Osteoblast (primary cell): ENCODE measurements at places on chromosomes 3 and 15. TPM values are rescaled to one million over a fixed set of nuclear protein-coding genes. Genes with fewer than 3 reads are reported as not detected.

GRCh38 chr3:147925272-147925671, 516.1 kb downstream of the ZIC1 start:
- DNase-seq: no peak

DNA sequence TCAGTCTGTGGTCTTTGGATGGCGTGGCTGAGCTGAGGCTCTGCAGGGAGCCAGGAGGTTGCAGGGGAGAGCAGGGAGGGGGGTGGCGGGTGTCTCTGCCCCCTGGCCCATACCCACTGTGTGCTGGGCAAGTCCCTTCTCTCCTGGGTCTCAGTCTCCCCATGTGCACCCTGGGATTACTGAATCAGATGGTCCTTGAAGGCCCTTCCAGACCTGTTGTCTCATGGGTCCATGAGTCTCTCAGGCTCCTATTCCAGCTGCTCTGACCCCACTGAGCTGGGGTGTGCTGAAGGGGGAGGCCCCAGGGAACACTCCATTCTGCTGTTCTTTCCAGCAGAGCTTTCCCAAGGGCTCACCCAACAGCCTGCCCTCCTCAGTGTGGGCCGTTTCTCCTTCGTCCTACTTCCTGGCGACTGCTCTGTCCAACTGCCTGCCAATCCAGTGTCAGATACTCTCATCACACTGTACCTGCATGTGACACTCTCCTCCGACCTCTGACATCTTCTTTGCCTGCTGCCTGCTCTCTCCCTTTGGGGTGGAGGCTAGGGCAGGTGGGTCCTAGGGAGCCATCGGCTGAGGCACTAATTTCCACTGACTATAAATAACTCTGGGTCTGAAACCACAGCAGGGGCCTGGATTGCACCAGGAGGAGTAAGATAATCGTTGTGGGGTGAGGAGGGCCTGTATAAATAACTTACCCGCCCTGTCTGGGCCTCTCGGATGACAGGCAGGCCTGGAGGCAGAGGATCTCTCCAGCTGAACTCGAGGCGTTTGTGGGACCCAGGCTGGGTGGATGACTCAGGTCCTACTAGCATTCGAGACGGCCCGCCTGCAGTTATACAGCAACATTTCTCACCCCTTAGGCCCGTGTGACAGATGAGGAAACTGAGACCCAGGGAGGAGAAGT, 67.1 kb downstream of the ATP2B2 start:
- DNase-seq: peak; percentile 95

DNA sequence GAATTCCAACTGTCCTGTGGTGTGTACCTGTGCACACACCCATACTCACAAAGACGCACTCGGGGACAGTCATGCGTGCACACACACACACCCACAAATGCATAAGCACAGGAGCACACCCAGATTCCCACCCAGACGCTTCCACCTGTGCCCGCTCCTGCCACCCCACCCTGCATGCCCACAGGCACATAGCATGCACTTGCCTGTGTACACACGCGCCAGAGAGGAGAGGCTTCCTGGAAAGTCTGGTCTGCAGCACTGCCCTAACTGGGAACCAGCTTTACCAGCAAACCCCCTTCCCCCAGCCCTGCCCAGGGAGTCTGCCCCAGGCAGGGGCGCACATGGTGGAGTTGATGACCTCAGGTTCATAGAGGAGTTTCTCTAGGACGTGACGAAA, 246.2 kb downstream of the UACA start:
- DNase-seq: no peak

DNA sequence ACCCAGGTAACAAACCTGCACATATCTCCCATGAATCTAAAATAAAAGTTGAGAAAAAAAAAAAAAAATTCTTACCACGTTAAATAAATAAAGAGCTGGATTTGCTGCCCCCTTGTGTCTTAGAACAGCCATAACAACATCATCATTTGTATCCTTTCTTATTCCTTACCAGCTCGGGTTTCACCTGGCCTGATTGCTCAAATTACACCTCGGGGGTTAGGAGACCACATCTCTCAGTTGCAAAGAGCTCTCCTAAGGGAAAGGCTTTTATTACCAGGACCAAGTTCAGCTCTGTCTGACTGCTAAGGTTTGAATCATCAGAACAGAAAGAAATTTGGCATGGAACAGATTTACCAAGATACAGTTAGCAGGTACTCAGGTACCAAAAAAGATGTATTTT, 25.8 kb upstream of the RPL39L start:
- no peak for DNase-seq

- DNase-seq: no peak
Observed at GRCh38 chr3:190855151-190855550, 7.3 kb downstream of the GMNC start.

DNA sequence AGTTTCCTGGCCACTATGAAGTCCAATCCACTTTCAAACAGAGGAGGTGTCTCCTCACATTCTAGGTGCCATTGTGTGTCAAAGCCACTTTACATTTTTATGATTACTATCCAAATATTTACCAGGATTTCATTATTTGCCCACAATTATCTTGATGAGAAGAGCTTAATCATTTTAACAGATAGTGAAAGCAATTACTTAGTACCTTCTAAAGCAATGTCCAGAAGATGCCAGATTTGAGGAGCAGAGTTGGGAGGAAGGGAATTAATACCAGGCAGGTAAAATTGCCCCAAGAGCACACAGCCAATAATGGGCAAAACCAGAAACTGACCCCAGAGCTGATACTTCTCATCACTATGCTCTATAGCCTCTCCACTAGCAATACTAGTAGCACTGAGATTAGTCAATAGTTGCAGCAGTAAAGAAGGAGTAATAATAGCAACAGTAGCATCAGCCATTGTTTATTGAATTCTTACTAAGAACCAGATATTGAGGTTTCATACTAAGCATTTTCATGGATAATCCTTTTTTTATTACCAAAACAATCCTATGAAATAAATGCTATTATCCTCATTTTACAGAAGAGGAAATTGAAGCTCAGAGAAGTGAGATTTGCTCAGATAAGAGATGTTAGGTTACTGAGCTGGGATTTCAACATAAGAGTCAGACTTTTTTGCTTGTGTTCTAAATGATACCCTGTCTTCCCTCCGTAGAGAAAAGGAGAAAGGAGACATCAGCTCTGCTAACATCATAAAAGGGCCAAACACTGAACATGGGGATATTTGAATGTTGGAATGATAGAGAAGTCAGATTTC, 509.3 kb upstream of the CFAP20DC start:
- no peak for DNase-seq

GRCh38 chr3:64084640-64085039, 61.3 kb upstream of the PSMD6 start:
- peak; percentile 39 for DNase-seq

The P2RY13 gene
- total RNA-seq: not detected in 2 replicates

The SEMA4B gene
- total RNA-seq: 8.7 and 15.9 TPM in 2 replicates

The PLD1 gene
- 18.1 and 29.5 TPM in 2 replicates for total RNA-seq

The ZNF385D gene
- 2.5 and 2.9 TPM in 2 replicates for total RNA-seq

The AMT gene
- 1.1 and 1.2 TPM in 2 replicates for total RNA-seq
